Kasumi-1 (cell line): ENCODE measurements at places on chromosomes 5 and 9.
A peak's percentile ranks its signal among the peaks of the same experiment; 100 is the strongest.

GRCh38 chr5:15577132-15577531 is 77.2 kb downstream of the FBXL7 start:
- DNase-seq = no peak

DNA sequence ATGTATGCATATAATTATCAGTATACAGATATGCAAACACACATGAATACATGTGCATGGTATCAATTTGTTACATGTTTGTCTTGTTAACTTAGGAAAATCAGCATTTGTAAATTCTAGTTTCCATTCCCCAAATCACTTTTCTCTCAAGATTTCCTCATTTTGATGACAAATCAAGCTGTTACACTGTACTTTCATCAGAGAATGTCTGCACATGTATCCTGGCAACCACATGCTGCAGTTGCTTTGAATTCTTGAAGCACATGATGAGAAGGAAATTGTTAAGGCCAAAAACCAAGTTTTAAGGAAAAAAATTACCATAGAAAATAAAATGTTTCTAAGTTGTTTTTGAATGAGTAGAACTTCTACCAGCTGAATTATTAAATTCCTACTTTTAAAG is 1834.5 kb downstream of the EFNA5 start:
- DNase-seq = no peak

DNA sequence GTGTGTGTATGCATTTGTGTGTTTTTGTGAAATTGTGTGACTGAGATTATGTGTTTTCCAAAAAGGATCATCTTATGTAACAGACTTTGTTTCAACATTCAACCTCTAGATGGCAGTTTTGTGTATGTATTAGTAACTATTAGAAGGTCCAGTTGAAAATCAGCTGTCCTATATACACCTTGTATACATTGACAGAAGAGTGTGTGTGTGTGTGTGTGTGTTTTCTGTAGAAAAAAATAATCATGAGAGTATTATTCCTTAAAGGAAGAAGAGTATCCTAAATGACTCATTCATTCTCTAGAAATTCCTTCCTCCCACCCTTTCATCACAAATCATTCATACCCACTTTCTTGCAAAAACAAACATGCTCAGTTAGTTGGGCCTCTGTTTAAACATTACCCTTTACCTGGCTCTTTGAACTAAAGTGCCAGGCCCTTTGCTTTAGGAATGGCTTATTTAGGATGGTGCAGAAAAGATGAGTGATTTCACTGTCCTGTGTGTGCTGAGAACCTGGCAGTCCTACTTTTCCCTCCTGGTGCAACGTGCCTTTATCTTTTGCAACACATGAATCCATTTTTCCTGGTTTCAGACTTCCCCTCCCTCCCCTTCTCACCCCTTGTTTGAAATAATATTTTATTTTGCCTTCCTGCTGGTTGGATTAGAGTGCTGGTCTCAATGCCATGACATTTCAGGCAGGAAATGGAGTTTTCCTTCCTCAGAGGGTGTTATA is 152.2 kb downstream of the ARHGAP26 start:
- peak; percentile 80 for DNase-seq

GRCh38 chr5:149228618-149229297 is 42.9 kb upstream of the AFAP1L1 start:
- peak; percentile 42 for DNase-seq

- DNase-seq = no peak
Observed at GRCh38 chr9:126536841-126537465, 76.8 kb upstream of the LMX1B start.

DNA sequence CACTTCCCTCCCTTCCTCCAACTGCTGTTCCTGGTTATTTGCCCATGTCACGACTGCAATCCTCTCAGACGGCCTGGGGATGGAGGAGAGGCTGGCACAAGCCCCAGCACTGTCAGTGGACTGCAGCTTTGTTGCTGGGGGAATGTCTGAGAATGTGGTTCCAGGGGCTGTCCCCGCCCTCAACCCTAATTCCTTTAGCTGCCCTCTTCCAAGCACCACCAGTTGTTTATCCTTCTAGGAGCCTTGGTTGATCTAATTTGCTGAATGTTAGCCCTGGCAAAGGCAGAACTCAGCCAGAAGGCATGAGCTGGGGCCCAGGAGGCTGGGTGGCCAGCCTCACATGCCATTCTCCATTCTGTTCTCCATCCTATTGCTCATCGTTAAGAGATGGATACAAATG is 51.6 kb downstream of the ADAM19 start:
- DNase-seq = no peak

- no peak for DNase-seq
Observed at GRCh38 chr5:169288066-169288930, 12.6 kb downstream of the SLIT3 start.

DNA sequence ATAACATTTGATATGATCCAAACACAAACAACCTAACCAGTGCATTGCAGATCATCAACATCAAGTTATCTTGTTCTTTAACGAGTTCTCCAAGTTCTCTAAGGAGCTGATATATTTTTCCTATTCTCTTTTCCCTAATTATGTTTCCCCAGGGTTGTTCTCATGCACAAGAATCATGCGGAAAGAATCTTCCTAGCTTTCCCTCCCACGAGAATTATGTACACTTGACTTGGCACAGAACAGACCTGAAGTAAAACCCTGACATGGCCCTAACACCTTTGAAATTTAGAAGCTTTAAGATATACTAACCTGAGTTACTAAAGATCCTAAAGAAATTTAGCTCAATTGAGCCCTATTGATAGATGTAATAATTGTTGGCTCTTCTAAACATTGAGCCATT is 110.7 kb upstream of the FST start:
- no peak for DNase-seq

DNA sequence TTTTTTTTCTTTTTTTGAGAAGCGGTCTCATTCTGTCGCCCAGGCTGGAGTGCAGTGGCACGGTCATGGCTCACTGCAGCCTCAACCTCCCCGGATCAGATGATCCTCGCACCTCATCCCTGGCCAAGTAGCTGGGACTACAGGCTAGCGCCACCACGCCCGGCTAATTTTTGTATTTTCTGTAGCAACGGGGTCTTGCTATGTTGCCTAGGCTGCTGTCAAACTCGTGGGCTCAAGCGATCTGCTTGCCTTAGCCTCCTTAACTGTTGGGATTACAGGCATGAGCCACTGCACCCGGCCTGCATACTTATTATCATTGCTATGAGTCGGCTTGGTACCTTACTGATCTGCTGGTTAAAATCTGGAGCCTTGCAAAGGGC is 790 bp upstream of the IARS1 start:
- DNase-seq = no peak

DNA sequence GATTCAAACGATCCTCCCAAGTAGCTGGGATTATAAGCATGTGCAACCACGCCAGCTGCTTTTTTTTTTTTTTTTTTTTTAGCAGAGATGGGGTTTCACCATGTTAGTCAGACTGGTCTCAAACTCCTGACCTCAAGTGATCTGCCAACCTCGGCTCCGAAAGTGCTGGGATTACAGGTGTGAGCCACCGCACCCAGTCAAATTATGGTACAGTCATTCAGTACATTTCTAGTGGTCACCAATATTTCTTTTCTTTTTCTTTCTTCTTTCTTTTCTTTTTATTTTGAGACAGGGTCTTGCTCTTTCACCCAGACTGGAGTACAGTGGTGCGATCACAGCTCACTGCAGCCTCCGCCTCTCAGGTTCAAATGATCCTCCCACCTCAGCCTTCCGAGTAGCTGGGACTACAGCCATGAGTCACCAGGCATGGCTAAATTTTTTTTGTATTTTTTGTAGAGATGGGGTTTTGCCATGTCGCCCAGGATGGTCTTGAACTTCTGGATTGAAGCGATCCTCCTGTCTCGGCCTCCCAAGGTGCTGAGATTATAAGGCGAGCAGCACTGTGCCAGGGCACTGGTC is 25.4 kb upstream of the DCP2 start:
- no peak for DNase-seq

DNA sequence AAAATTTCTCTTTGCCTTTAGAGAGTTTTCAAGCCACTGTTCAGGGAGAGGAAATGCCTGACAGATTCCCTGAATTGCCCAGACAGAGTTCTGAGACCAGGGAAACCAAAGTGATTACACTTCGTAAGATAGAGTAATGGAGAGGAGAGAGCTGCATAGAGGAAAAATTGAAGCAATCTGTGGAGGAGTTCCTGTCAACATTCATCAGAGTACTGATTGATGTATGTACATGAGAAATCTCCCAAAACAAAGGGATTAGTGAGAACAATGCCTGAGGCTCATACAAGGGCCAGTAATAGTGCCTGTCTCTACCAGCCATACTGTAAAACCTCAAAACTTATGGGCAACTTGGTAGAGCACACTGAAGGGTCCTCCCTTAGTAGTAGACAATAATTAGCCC is 79.0 kb upstream of the TRIM32 start:
- no peak for DNase-seq

DNA sequence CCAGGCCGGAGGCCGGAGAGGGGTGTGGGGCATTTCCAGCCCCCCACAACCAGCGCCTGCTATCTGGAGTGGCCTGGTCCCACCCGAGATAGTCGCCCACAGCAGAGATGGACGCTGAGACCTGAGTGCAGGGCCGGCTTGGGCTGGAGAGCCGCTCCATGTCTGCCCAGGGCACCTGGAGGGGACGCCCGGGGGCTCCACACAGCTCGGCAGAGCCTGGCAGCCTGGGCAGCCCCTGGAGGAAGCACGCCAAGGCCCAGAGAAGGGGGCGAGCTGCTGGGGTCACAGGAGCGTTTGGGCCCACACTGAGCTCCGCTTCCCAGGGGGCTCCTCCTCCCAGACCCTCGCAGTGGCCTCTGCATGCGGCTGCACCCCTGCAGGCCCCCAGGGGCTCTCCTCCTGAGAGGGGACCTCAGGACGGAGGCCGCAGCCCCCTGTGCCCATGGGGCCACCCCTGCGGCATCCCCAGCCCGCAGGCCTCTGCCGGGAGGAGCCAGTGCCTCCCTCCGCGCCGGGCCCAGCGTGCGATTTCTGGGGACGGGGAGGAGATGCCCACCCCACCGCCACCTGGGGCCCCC is 42.2 kb upstream of the EGFL7 start:
- DNase-seq = no peak

DNA sequence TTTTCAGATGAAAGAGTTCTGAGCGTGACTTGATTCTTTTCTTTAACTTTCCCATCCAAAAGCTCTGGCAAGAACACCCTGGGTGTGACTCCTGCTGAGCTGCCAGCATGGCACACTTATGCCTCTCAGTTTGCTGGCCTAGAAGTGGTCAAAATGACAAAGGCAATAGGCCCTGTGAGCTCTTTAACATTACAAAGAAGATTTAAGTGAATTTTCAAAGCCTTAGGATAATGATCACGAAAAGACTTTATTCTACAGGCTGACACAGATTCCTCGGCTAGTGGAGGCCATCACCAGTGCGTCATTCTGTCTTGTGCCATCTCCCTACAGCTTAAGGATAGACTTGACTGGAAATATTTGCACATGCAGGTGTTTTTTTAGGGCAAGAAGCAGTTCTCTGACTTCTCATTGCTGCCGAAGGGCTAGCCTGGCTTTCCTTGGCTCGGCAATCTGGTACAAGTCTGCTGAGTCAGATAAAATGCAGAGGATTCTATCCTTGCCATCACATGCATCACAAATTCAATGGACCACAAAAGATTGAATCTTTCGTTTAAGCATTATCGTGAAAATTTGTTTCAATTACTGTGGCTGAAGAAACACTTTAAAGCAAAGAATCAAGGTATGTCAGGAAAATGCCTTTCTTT is 311.5 kb downstream of the COX7C start:
- no peak for DNase-seq

DNA sequence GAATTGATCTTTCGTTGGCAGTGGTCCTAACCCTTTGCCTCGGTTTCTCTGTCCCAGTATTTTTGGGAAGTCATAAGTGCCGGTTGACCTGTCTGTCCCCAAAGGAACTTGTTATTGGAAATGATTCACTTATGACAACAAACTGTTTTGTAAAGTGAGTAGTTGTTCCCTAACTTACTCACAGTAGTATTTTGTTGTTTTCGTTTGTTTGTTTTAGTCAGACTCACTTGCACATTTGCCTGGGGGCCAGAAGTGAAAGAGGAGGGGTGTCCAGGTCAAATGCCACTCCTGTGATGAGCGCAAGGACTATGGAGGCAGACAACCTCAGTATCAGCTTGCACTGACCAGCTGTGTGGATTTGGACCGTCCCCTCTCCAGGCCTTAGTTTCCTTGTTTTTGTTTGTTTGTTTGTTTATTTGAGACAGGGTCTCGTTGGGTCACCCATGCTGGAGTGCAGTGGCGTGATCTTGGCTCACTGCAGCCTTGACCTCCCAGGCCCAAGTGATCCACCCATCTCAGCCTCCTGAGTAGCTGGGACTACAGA is 47.3 kb downstream of the ANKRD55 start:
- no peak for DNase-seq

- no peak for DNase-seq
Observed at GRCh38 chr5:4929092-4929655, 211.0 kb upstream of the ADAMTS16 start.

- no peak for DNase-seq
Observed at GRCh38 chr9:87040410-87041009, 93.2 kb upstream of the GAS1 start.

DNA sequence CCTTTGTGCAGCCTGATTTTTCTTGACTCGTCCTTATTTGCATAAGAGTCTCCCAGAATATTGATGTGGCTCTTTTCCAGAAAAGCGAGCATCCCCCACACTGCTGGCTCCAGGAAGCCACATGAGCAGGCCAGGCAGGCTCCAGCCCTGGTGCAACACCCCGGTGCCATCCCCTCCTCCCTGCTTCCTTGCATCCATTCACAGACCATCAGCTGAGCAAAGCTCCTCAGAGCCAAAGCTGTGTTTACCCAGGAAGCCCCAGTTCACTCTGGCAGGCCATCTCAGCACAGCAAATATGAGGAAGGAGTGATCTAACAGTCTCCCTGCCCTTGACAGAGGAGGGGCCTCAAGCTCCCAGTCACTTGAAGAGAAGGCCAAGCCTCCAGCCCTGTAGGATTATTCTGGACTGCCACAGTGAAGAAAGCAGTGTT is 34.4 kb downstream of the INSYN2B start:
- peak; percentile 73 for DNase-seq

DNA sequence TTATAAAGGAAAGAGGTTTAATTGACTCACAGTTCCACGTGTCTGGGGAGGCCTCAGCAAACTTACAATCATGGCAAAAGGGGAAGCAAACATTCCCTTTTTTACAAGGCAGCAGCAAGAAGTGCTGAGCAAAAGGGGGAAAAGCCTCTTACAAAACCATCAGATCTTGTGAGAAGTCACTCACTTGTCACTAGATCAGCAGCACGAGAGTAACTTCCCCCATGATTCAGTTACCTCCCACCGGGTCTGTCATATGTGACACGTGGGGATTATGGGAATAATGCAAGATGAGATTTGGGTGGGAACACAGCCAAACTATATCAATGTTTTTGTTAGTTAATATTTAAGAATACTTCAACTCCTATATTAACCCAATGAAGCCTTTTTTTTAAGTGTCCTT is 275.2 kb upstream of the CDH9 start:
- DNase-seq = peak; percentile 26

- peak; percentile 15 for DNase-seq
Observed at GRCh38 chr9:131739133-131739958, 530 bp downstream of the RAPGEF1 start.

GRCh38 chr5:139908749-139909148 is 113.1 kb downstream of the PSD2 start:
- no peak for DNase-seq

- no peak for DNase-seq
Observed at GRCh38 chr5:36202521-36202961, 39.2 kb downstream of the NADK2 start.

GRCh38 chr9:34793428-34793827 is 83.5 kb upstream of the CCL21 start:
- no peak for DNase-seq
